ENCODE measurements at places on chromosomes 1 and 21. TPM values are rescaled to one million over a fixed set of nuclear protein-coding genes. Genes with fewer than 3 reads are reported as not detected.

DNA sequence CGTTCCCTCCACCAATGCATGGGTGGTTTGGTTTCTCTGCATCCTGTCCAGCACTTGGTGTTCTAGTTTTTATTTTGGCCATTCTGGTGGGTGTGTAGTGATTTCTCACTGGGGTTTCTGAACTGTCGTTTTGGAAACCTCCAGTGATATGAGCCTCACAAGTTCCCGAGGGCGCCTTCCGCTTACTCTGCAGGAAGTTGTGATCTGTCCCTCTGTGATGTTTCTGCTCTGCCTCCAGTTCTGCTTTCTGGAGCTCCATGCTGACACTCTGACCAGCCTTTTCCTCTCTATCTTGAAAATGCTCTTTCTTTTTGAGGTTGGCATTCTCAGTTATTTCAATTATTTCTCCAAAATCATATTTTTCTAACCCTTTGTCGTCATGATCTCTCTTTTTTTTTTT, 111.6 kb downstream of the PLD5 start:
- DNase-seq = no peak

GRCh38 chr1:162412002-162412401, at the start of gene SH2D1B:
Gene SH2D1B, minus strand, starts transcription at chr1:162412136. Its CDS starts 120 bp downstream, at chr1:162412016.
- no peak for DNase-seq

- DNase-seq = peak; percentile 1
These were observed 94.1 kb downstream of the CLDN17 start for GRCh38 chr21:30072496-30072895.

- DNase-seq = no peak
These were observed 28.9 kb upstream of the CD101 start for GRCh38 chr1:116972674-116973030.

- no peak for DNase-seq
These were observed 12.1 kb upstream of the TSPEAR start for GRCh38 chr21:44723177-44724131.

DNA sequence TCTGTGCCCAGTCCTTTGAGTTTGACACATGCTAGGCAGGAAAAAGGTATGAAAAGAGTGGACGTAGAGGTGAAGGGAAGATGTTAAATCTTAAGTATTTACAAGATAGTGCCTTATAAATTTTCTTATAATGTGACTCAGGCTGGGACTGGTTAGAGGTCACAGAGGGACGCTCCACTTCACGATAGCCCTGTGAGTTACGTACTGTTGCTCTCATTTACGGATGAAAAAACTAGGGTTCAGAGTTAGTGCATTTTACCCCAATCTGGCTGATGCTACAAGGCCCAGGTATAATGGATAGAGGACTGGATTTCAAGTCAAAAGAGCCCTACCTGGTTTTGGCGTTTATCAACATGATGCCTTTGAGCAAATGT, 1.4 kb upstream of the TUT4 start:
- no peak for DNase-seq

- no peak for DNase-seq
These were observed 15.5 kb downstream of the NT5C1A start for GRCh38 chr1:39656391-39656790.

- DNase-seq = no peak
These were observed 164.4 kb upstream of the ZRANB2 start for GRCh38 chr1:71245246-71245645.

DNA sequence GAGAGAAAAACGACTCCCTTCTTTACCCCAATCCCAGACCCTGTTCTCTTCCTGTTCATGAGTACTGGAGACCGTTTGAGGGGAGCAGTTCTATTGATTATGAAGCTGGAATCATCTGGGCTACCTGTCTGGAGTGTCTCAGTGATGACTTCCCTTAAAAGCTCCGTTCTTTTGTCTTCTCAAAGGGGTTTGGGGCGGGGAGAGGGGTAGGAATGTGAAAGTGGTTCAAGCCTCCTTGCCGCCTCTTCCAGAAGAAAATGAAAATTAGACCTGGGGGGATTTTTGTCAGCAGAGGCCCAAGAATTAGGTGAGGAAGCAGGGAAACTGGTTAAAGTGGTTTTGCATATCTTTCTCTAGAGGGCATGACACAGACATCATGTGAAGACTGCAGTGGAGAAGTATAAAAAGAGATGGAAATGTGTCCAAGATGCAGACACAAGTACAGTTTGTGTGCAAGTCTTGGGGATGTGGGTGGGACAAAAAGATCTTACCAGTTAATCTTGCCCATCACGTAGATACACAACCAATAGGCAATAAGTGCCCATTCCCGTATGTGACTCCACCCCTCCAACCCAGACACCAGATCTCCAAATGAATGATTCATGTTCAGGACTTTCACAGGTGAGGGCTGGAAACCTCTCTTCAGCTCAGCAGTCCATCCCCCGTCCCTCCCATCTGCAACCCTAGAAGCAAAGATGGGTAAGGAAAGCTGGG, 470 bp upstream of the MTMR11 start:
- DNase-seq = peak; percentile 53

GRCh38 chr1:81664341-81664740, 136.4 kb upstream of the ADGRL2 start:
- DNase-seq = peak; percentile 83

The RAB25 gene
- total RNA-seq = not detected

The PCBP3 gene
- 1.2 TPM for total RNA-seq

The PDZK1 gene
- total RNA-seq = not detected

Measured in fibroblast of the aortic adventitia (primary cell).